ENCODE measurements at places on chromosomes 6 and 20. TPM values are rescaled to one million over a fixed set of nuclear protein-coding genes. Genes with fewer than 3 reads are reported as not detected.
A peak's percentile ranks its signal among the peaks of the same experiment; 100 is the strongest.

The DEFB124 gene
- total RNA-seq: not detected

GRCh38 chr6:46204880-46205650 lies 34.3 kb upstream of the ENPP5 start:
- DNase-seq: no peak

DNA sequence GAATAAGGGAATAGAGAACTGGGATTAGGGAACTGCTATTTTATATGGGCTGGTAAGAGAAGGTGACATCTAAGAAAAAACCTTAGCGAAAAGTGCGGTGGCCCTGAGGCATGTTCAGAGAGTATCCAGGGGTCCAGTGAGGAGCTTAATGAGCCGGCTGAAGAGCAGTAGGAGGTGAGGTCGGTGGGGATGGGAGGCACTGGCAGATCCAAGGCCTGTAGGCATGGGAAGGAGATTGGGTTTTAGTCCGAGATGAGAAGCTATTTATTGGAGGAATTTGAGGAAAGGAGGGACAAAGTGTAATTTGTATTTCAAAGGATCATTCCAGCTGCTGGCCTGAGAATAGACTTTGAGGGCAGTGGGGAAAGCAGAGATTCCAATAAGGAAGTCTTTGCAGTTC lies 123.8 kb downstream of the QKI start:
- DNase-seq: no peak

DNA sequence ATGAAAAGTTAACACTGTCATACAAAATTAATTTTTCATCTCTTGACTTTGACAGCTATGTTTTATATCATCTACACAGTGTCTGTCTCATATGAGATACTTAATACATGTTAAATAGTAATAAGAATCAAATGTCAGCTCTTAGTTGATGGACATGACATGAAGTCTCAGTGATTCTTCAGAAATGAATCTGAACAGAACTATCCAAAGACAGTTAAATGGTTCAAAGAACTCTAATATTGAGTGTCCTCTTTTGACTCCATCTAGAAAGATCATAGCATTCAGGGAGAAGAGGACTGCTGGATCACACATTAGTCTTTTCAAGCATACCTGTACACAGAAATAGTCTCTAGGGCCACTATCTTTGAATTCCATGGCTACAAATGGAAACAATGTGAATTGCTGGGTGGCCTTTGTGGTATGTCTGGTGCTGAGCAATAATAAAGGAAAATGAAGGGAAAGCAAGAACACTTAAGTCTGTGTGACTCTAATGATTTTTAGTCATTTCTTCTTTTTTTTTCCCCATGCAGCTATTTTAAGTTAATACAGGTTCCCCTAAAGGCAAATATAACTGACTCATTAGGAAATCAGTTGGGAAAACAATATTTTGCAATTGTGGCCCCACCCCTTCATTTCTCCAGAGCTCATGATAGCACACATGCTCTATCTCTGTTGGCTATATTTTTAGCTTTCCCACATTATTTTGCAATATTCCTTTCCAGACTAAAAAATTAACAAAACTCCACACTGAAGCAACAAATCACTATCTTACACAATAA lies 367.5 kb downstream of the GRIK2 start:
- peak; percentile 52 for DNase-seq

The CST5 gene
- 0.93 TPM for total RNA-seq

The TMEM14A gene
- total RNA-seq: 75.2 TPM

- no peak for DNase-seq
Observed at GRCh38 chr6:138258991-138259390, 40.7 kb upstream of the PBOV1 start.

DNA sequence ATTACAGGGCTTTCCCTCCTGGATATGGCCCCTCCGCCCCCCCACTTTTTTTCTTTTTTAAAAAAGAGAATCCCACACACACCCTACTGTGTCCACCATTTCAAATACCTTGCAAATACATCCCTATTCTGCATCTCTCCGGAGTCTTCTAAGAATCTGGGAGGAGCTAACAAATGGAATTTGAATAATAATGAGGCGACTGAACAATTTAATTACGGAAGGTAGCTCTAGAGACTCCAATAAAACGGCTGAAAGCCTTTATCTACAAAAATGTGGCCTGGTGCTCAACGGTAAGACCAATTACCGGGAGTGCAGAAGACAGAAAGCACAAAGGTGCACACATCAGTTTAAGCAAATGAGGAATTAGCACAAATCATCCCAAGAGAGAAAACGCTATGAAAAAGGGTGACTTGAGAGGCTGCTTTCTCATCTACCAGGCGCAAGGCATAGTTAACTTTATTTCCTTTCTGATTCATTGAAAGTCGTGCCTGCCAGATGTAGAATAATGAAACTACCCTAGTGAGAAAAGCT lies 1.8 kb downstream of the RRAGD start:
- no peak for DNase-seq

- no peak for DNase-seq
Observed at GRCh38 chr6:15580326-15580725, 82.5 kb downstream of the DTNBP1 start.

GRCh38 chr20:43985608-43986316 lies 71.1 kb downstream of the TOX2 start:
- no peak for DNase-seq

The NFYA gene
- 27.3 TPM for total RNA-seq

GRCh38 chr20:62935204-62935967 lies 2.6 kb upstream of the GID8 start:
- no peak for DNase-seq

DNA sequence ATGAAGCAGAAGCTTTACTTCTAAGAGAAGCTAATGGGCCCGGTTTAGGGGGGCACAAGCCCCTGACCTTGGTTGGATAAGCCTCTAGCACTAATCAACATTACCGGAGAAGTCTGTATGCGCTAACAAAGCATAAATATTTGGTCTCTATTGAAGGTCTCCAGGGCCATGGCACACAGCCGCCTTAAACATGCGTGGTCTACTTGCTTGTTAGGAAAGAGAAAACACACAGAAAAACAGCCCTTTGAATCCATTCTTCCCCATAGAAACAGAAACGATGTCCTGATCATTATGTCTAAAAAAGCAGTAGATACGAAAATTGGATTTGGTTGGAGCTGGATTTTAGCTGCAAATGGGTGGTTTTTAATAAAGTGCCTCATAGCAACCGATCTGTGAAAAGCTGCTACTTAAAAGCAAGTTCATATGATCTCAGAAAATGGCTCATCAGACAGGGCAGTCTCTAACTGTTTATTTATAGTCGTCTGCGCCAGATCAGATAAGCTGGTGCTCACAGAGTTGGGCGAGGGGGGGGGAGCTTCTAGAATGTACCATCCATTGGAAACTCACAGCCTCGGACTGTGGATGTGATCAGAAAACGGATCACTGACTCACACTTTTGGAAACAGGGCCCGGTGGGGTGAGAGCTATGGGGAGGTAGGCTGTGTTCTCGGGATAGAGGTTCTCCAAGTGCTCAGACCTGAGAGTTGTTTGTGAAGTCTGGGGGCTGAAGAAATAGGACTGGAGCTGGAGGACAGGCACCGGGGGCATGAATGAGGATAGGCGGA lies 35.3 kb upstream of the APCDD1L start:
- no peak for DNase-seq

GRCh38 chr6:766625-767024 lies 73.7 kb upstream of the EXOC2 start:
- no peak for DNase-seq

The DNMT3B gene
- 8.0 TPM for total RNA-seq

- no peak for DNase-seq
Observed at GRCh38 chr6:35724059-35724458, 12.8 kb upstream of the ARMC12 start.

DNA sequence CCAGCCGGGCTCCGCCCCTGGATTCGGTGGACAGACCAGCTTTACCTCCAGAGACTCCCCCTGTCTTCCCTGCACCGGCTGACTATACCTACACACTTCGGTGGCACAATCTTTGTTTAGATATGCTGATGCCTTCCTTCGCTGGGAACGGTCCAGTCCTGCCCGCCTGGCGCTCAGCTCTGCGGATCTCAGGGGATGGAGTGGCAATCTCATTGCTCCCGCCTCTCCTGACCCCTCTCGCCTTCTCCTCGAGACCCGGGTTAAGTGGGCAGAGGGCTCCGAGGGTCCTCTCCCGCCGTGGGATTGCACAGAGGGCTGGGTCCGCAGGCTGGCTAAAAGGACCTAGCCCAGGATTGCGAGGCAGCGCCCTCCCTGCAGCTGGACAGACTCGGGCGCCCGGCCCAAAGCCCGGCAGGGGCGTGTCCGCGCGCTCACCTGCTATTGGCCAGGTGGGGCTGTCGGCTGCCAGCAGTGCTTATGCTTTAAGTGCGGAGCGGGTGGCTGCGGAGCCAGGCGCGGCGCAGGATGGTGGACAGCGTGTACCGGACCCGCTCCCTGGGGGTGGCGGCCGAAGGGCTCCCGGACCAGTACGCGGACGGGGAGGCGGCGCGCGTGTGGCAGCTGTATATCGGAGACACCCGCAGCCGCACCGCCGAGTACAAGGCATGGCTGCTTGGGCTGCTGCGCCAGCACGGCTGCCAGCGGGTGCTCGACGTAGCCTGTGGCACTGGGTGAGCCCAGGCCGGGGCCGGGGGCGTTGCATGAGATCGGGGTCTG lies at the start of gene GNMT:
Gene GNMT (plus strand): TSS at position 512 of the 777 bp plus-strand sequence. CDS start 14 bp downstream, at position 526.
- peak; percentile 71 for DNase-seq

DNA sequence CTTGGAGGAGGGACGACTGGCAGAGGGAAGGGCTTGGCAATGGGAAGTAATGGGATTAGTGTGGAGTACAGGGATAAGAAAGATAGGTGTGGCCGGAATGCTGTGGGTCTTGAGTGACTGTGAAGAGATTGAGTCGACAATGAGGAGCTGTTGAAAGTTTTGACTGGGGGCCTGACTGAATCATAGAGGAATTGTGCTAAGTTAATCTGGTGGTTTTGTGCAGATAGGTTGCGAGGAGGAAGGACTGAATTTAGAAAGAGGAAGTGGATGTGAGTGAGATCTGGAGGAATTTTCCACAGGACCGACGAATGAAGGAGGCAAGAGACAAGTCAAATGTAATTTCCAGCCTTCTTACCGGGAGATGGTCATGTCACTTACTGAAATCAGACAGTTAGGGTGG lies 143.9 kb upstream of the RALGAPA2 start:
- DNase-seq: no peak

The WFDC10B gene
- not detected for total RNA-seq

DNA sequence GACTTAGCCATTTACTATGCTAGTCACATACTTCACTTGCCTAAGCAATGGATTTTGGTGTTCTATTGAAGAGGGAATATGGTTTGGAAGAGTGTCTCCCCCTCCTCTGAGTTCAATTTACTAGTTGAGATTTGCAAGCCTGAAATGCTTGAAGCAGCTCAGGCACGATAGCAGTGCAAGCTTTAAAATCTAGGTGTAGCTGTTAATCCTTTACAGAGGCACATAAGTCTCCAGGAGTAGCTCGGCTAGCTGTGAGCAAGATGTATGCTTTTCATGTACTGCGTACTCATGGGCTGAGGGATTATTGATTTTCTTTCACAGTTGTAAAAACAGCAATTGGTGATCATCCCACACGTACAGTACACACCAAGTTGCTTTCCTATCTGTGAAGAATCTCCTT lies 726 bp downstream of the FLRT3 start:
- no peak for DNase-seq

The ITPR3 gene
- total RNA-seq: 78.3 TPM

GRCh38 chr6:160293844-160294243 lies 35.2 kb upstream of the SLC22A2 start:
- DNase-seq: no peak

DNA sequence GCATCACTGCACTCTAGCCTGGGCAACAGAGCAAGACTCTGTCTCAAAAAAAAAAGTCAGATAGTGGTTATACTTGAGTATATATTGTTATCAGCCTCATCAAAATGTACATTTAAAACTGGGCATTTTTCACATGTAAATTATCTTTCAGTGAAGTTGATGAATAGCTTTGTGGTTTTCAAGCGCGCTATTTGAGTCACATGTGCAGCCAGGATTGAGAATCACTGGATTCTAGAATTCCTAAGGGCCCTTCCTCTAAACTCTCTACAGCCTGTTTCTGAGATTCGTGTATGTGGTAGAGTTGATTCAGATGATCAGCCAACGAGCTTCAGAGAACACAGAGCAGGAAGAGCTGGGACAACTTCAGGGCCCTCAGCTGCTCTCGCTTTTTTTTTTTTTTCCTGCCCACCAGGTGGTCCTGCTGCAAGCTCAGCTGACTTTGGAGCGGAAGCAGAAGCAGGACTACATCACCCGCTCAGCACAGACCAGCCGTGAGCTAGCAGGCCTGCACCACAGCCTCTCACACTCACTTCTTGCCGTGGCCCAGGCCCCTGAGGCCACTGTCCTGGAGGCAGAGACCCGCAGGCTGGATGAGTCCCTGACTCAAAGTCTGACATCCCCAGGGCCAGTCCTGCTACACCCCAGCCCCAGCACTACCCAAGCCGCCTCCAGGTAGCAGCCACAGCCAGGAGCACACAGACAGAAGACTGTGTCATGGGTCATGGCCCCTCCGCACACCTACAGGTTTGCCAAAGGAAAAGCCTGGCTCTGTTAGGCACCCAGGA lies 18.3 kb downstream of the C20orf173 start:
- DNase-seq: no peak

The EDEM2 gene
- total RNA-seq: 28.6 TPM
